ENCODE measurements at places on chromosomes 5 and 9.

GRCh38 chr5:75348241-75348640 is 11.2 kb downstream of the HMGCR start:
- H3K27ac ChIP-seq, result no peak overlapping the region
- H3K36me3 ChIP-seq, result peaks cover 89% of the 10 kb centered on the region

DNA sequence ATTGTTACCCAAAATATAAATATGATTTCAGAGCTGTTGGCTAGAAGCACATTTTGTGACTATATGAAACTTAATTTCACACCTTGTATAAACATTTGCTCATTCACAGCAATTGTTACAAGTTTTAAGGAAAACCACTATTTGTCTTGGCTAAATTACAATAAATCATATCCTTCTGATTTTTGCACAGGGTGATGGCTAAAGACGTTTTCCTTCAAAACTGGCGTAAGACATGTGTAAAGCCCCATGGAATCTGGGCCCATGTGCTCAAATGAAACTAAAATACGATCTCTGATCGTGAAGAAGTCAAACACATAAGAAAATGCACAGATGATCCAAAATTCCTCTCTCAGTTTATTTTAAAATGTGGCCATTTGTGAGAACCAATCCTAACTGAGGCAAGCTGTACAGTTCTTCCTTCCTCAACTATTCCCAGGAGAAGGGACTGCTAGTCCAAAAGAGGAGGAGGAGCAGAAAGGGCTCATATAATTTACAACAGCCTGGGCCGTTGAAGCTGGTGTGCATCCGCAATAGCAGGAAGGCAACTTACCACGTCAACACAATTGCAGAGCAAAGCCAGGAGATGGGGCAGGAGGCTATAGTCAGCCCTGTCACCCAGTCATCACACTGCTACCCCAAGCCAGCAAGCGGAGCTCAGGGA is 98.4 kb downstream of the MED27 start:
- H3K27me3 ChIP-seq, result no peaks in the 10 kb centered on the region
- H3K4me1 ChIP-seq, result no peaks in the 10 kb centered on the region
- no peak overlapping the region for H3K4me3 ChIP-seq
- H3K27ac ChIP-seq, result no peak overlapping the region

GRCh38 chr5:43302481-43302880 is 10.7 kb downstream of the HMGCS1 start:
- H3K4me3 ChIP-seq, result no peak overlapping the region
- no peaks in the 10 kb centered on the region for H3K27me3 ChIP-seq
- DNase-seq, result no peak
- H3K27ac ChIP-seq, result no peak overlapping the region
- H3K36me3 ChIP-seq, result peaks cover 12% of the 10 kb centered on the region
- H3K4me1 ChIP-seq, result no peaks in the 10 kb centered on the region

DNA sequence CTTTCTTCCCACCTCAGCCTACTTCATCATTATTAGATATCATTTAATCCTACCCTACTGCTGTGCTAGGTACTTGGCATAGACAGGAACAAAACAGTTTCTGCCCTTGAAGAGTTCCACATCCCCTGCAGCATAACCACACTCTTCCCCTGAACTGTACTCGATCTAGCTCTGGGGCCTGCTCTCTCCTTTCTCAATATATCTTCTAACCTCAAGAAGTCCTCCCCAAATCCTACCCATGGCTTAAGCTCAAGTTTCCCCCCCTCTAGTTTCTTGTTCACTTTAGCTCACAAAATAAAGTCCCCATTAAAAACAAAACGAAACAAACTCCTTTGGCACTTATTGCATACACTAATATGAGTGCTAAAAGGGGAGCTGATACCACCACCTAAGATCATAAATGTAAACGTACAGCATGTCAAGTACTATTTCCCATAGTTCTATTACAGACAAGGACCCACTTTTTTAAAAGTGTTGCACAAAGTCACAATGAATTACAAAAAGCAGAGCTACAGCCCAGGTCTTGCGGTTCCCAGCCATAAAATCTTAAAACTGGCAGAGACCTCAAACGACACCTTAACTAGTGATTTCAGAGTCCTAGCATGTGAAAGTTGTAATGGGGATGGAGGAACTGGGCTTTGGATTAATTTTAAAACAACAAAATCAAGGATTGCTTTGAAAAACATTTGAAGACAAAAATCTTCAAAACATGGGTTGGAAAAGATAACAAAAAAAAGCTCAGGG is 80.7 kb downstream of the PTPDC1 start:
- no peak for DNase-seq
- peak overlapping the region; percentile 100 for H3K27ac ChIP-seq
- no peaks in the 10 kb centered on the region for H3K36me3 ChIP-seq

GRCh38 chr9:13179257-13179656 is 100.2 kb downstream of the MPDZ start:
- H3K27ac ChIP-seq, result no peak overlapping the region
- H3K36me3 ChIP-seq, result peaks cover 8% of the 10 kb centered on the region
- no peaks in the 10 kb centered on the region for H3K27me3 ChIP-seq
- H3K4me1 ChIP-seq, result no peaks in the 10 kb centered on the region
- H3K4me3 ChIP-seq, result no peak overlapping the region

GRCh38 chr9:83956086-83956435 is 24.0 kb downstream of the HNRNPK start:
- H3K36me3 ChIP-seq, result no peaks in the 10 kb centered on the region
- H3K4me1 ChIP-seq, result no peaks in the 10 kb centered on the region
- peak overlapping the region; percentile 78 for H3K4me3 ChIP-seq
- H3K27me3 ChIP-seq, result no peaks in the 10 kb centered on the region

DNA sequence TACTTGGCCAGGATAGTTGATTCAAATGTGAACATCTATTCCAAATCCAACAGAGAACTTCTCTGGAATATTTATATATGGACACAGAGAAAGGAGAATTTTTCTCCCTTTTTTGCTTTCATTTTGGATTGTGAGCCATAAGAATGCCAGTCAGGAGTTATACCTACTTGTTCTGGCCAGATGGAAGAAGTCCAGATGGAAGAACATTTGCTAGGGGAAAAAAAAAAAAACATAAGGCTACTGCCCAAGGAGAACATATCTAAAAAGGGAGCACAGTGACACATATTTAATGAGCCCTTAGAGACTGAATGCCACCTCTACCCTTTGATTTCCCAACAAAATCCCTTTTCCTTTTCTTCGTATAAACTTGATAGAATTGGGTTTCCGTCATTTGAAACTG is 61.7 kb upstream of the PPP2R2B start:
- no peak for DNase-seq
- no peak overlapping the region for H3K27ac ChIP-seq
- H3K36me3 ChIP-seq, result no peaks in the 10 kb centered on the region

DNA sequence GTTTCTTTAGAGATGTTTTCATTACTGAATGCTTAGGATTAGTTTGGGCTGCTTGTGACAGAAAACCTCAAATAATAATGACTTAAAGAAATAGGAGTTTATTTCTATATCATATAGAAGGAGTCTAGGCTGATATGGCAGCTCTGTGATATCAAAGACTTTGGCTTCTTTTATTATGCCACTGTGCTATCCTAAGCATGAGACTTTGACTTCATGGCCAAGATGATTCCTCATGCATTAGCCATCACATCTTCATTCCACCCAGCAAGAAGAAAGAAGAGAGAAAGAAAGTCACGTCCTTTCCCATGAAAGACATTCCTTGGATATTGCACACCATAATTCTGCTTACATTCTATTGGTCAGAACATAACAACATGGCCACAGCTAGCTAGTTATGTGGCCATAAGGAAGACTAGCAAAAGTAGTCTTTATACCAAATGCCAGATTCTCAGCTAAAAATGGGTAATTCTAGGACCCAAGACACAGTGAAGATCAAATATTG is 76.2 kb downstream of the DAPK1 start:
- no peaks in the 10 kb centered on the region for H3K27me3 ChIP-seq
- DNase-seq, result no peak
- no peak overlapping the region for H3K4me3 ChIP-seq

DNA sequence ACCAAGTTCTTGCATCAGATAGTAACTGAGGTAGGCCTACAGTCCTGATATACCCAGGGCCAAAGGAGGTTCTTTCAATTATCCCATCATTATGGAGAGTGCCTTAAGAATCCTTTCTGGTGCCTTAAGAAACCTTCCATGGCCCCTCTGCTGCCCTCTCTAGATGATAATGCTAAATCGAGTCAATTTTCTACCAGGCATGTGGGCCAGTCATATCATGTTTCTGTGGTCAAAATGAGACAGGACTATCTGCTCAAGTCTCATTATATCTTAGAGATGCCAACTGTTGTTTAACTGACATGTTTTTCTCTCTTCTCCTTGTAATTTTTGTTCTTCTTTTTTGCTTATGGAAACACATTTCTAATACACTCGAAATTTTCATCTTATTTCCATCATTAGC is 127.6 kb downstream of the EDIL3 start:
- H3K4me3 ChIP-seq, result no peak overlapping the region
- no peaks in the 10 kb centered on the region for H3K27me3 ChIP-seq

DNA sequence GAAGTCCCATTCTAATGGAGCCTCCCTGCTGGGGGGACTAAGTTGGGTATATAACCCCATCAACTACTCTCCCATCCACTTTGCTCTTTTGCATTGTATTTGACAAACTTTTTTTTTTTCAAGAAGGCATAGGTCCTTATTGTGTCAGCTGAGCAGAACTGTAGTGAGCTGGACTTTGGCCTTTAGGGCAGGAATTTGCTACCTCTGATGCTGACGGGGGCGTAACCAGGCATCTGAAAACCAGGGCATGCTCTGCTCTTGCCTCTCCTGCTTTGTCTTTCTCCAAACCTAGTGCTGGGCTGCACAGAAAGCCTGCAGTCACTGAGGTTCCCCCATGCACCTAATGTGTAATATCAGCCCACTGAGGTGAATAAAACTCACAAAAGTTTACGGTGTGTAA is 49.0 kb downstream of the MSX2 start:
- peaks cover 10% of the 10 kb centered on the region for H3K27me3 ChIP-seq
- no peak overlapping the region for H3K27ac ChIP-seq
- H3K4me1 ChIP-seq, result no peaks in the 10 kb centered on the region
- DNase-seq, result no peak
- no peak overlapping the region for H3K4me3 ChIP-seq
- H3K36me3 ChIP-seq, result no peaks in the 10 kb centered on the region

GRCh38 chr9:123062351-123063176 is 29.1 kb downstream of the GPR21 start:
- no peak overlapping the region for H3K4me3 ChIP-seq
- H3K27ac ChIP-seq, result no peak overlapping the region
- peaks cover 28% of the 10 kb centered on the region for H3K36me3 ChIP-seq

DNA sequence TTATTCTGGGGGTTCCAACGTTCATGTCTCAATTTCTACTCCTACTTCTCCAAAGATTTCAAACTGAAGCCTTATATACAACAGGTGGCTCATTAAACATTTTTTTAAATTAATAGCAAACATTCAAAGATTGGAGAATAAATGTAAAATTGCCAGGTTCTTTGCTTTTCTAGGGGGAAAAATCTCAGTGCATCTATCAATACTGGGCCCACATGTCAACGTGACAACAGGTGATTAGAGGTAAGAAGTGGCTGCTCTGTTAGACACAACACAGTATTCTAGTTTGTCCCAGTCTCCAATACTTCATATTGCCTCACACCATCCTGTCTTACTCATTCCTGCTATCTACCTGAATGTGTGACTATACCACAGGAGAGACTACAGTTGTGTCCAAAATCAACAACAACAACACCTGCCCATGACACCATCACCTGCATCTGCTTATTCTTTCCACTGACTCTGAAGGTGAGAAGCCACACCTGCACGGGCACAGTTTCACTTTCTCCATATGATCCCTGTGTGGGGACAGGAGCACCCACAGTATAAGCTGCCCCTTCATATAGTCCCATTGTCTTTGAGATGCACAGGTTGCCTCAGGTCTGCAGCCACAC is 110.2 kb downstream of the LHFPL2 start:
- DNase-seq, result peak; percentile 40
- no peak overlapping the region for H3K4me3 ChIP-seq
- peaks cover 71% of the 10 kb centered on the region for H3K4me1 ChIP-seq
- no peaks in the 10 kb centered on the region for H3K27me3 ChIP-seq
- H3K36me3 ChIP-seq, result no peaks in the 10 kb centered on the region

GRCh38 chr5:149857499-149857898 is 87.1 kb downstream of the PDE6A start:
- peaks cover 7% of the 10 kb centered on the region for H3K36me3 ChIP-seq
- H3K27me3 ChIP-seq, result no peaks in the 10 kb centered on the region
- H3K27ac ChIP-seq, result peak overlapping the region; percentile 67
- H3K4me1 ChIP-seq, result peaks cover 25% of the 10 kb centered on the region
